ENCODE measurements at places on chromosomes 1 and 21.

- DNase-seq, result no peak
Measured at GRCh38 chr1:157961805-157962762, 31.4 kb upstream of the KIRREL1 start.

DNA sequence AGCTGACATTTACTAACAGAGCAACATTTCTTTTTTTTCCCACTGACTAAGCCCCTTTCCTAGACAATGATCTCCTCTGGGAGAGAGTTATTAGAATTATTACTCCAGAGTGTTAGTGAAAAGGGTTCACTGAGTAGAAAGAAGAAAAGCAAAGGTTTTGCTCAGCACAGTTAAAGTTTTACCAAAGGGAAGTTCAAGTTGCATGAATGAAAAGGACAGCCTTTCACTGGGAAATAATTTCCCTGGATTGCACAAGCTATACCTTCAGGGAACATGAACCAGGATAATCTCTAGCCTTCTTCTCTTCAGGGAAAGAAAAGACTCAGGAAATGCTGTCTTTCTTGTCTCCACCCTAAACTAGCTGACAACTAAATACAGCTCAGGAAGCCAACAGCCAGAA, 71.4 kb upstream of the ESRRG start:
- DNase-seq, result no peak

DNA sequence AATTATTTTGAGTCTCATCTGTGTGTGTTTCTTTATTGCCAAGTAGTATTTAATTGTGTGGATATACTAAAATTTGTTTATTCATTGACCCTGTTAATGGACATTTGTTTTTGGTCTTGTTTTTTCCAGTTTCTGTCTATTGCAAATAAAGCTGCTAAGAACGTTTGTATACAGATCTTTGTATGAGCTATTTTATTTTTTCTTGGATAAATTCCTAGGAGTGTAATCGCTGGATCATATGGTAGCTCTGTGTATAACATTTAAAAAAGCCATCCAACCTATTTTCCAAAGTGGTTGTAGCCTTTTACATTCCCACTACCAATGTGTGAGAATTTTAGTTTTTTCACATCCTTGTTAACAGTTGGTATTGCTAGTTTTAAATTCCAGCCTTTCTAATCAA, 382.7 kb upstream of the USP24 start:
- DNase-seq, result no peak

- DNase-seq, result no peak
Measured at GRCh38 chr1:60765204-60765603, 317.2 kb upstream of the NFIA start.

- DNase-seq, result no peak
Measured at GRCh38 chr1:66176012-66176715, 357.8 kb upstream of the SGIP1 start.

DNA sequence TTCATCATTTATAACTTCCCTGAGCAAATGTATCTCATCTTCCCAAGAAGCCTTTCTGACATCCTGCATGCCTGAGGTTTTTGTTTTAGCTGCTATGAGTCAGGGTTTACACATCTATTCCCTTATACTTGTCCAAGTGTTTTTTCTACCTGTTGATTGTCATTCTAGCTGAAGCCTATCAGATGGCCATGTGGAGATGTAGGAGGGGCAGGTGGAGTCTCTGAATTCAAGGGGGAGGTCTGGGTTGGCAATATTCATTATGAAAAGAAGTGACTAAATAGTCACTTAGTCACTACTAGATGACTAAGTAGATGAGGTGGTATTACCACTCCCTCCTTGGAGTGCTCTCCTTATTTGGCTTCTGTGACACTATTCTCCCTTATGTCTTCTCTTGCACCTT, 52.4 kb downstream of the XCL1 start:
- peak; percentile 5 for DNase-seq

Data from stimulated activated CD4-positive, alpha-beta T cell treated with anti-CD3 and anti-CD28 coated beads, Interleukin-4, amount 100 ng/mL, for 48 hours (primary cell).